Neuronal stem cell (in vitro differentiated cells): ENCODE measurements at places on chromosomes 6 and 20.

DNA sequence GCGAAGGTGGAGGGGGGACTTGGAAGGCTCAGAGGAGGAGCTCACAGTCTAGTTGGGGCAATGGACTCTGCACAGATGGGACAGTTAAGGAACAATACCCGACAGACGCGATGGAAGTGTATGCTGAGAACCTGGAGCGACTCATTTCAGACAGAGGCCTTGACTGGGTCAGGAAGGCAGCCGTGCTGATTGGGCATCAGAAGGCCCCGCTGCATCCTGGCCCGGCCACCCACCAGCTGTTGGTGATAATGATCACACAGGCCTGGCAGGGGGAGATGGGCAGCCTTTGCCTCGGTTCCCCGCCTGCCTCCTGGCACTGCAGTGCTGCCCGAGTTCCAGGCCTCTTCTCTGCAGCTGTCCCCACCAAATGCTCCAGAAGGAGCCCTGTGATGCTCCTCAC is 62.4 kb downstream of the MDGA1 start:
- no peak for DNase-seq

DNA sequence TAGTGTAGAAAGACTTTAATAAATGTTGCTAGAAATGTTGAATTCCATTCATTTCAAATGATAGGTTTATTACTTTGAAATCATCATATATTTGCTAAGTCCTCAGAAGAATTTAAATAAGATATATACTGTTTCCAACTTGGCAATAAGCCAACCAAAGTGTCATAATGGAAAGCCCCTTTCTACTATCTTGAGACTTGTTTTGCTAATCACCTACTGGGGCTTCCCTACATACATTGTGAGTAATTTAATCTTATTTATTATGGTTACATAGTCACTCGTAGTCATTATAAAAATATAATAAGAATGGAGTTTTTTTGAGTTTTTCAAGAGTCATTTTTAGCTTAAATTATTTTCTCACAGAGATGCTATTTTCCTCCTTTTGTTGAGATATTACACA is 20.7 kb downstream of the COL19A1 start:
- DNase-seq, result no peak

DNA sequence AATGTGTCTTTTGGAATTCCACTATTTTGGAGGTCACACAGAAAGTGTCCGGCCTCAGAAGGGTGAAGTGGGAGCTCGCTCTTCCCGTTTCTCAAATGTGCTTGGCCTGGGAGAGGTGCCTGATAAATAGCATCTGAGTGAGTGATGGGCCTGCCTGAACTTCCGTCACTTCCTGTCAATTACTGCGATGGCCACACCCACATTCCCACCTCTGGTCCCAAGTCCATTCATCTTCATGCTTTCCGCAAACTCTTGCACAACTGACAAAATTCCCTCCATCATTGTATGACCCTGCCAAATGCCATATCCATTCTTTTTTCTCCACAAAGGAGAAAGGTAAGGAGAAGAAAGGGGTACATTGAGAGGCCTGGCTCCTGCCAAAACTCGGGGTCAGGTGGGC is 169.0 kb downstream of the QKI start:
- DNase-seq, result no peak

DNA sequence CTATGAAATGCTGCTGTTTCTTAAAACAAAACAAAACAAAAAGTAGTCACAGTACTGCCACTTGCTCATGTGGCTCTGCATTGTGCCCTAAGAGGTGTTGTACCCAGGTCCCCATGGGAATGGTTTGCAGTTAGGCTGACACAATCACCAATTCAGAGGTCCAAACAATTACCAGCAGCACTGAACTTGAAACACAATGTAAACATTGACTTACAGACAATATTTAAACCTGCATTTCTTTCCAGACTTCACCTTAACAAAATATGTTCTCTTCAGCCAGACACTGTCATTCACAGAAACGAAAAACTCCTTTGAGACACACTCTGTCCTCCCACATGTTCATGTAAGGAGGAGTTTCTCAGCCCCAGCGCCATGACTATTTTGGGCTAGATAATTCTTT is 206.8 kb upstream of the ARG1 start:
- DNase-seq, result no peak

- DNase-seq, result no peak
These were observed 4.2 kb upstream of the GCNT2 start for GRCh38 chr6:10516953-10517352.

GRCh38 chr6:41463062-41463930 is 82.9 kb upstream of the FOXP4 start:
- no peak for DNase-seq

DNA sequence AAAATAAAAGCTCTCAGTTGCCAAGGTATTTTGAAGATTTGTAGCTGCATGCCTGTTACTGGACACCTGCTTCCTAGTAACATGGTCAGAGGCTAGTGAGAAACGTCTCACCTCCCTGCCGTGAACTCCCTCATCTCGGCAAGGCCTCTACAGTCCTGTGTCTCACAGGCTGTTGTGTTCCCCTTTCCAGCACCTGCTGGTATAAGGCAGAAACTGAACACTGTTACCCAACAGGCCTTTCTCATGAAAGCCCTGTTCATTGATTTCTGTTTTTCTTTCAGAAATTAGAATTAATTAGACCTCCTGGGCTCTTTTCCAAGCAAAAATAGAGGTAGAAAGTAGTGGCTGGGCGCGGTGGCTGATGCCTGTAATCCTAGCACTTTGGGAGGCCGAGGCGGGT is 17.6 kb upstream of the SRSF3 start:
- DNase-seq, result no peak

DNA sequence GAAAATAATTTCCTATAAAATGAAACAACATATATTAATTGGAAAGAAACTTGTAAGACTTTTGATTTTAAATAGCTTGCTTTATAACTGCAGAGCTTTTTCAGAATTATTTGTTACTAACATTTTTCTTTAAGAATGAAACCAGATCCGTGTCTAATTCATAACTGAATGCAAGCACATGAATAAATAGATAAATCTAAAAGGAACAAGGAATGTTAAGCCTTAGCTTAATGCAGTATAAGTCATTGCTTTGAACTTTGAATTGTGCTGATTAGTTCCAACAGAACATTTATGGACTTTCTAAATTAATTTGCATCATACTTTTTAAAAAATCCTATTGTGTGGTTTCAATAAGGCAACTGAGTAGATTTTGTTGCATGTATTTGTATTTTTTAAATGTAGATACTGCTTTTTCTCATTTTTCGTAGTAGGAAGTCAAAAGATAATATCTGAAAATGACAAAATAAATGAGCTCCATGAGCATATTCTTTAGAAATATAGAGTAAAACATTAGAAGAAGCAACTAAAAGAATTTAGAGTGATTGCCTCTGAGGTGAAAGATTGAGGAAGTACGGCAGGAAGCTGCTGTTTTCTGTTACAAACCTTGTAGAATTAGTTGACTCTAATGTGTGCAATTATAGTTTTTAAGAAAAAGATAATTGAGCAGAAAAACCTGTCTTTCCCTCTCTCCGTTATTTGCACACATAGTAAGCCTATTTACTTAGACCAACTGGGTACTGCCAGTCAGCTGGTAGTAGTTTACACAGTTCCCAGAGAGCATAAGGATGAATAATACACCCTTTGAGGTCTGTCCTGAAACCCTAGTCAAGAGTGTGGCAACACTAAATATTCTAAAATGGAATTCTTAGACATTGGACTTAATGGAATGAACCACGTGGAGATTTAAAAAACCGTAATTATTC is 32.6 kb upstream of the SLC35D3 start:
- DNase-seq, result no peak

DNA sequence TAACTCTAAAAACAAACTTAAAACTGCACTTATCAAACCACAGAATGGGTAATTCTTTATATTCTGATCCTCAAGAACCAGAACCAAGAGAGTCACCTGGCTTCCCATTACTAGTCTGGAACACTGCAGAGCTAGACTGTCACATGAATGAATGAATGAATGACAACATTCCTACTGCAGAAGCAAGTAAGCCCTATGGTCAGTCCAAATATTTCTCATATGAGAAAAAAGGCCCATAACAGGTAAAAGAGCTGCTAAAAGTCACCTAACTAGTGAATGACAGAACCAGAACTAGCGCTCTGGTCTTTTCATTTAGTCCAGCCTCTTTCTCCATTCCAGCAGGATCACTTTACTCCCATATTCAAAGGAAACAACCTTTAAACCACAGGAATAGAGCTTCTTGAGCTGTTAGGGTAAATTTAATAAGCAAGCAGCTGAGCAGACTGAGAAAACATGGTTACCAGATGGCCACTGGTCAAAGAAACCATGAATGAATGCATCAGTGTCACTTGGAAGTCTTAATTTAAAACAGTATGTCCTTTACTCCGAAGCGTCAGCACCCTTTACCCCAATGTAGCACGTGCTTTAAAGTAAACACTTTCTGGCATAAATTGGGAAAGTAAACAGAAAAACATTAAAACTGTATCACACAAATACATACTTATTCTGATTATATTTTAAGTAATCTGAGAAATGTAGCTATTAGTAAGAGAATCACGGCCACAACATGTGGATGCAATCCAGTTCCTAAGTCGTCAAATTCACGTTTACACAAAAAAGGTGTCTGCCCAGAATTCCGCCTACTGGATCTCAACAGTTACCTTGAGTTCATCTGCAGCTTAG is 1.4 kb downstream of the PREP start:
- DNase-seq, result no peak

DNA sequence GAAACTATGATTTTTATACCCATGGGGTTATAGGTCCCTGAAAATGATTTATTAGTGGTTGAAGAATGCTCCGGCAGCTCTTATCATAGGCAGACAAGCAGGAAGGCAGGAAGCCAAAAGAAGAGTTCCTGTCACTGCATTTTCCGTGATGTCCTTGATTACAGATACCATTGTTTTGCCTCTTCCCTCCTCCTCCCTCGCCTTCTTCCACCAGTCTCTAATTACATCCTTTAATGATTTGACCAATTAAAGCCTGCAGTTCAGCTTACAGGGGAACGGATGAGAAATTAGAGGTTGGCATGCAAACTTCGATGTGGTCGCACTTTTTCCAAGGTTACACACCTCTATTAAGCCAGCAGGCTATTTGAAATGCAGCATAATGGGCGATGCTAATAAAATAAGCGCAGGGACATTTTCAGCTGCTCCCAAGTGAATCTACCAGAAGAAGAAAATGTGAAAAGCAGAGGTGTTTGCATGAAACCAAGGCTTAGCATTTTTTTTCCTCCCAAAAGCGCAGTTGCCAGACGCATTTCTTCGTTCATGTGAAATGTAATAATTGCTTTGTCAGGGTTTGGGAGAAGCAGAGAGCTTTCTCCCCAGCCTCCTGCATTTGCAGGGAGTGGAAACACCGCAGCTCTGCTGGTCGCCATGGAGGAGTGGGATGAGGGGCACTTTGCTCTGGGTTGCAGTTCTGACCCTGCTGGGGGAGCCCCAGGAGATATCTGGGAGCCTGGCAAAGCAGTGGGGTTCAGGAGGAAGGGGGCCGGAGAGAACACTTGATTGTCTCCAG is 6.0 kb downstream of the NOX3 start:
- DNase-seq, result no peak

DNA sequence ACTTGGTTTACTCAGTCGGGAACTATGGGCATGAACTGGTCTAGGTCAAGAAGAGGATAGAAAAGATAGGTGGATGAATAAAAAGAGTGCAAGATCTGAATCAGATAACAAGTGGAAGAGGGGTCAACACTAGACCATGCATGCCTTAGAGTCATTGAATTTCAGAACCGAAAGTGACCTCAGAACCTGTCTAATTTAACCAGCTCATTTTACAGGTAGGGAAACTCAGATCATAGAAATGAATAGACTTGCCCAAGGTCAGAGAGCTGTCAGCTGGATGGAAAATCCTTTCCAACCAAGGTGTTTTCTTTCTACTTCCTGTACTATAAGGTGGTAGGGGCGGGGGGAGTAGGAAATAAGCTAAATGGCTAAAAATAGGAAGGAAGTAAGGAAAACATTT is 121.4 kb upstream of the ADGRF1 start:
- DNase-seq, result no peak

DNA sequence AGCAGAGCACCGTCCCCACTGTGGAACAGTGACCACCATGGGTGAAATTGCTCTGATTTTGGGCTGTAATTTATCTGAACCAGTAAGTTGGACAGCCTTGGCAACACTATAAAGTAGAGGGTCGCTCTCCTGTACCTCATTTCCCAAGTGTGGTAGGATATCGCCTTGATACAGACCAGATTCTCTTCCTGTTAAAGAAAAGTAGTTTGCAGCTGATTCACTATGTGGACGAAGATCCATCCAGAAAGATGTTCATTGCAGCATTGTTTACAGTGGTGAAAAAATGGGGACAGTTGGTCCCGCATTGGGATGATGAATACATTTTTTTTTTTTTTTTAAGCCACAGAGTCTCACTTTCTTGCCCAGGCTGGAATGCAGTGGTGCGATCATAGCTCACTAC is 74.3 kb downstream of the SLX4IP start:
- DNase-seq, result no peak

DNA sequence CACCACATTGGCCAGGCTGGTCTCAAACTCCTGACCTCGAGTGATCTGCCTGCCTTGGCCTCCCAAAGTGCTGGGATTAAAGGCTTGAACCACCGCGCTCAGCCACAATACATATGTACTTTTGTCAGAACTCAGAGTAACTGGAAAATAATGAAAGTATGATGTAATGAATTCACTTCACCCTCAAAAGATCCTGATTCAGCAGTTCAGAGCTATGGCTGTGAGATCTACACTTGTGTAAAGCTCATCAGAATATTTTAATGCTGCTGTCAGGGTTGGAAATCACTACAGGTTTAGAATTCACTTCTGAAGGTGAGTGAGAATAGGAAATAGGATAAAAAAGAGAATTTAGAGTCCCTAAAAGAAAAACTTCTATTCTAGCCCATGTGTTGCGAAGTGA is 464.5 kb upstream of the NRSN1 start:
- no peak for DNase-seq

DNA sequence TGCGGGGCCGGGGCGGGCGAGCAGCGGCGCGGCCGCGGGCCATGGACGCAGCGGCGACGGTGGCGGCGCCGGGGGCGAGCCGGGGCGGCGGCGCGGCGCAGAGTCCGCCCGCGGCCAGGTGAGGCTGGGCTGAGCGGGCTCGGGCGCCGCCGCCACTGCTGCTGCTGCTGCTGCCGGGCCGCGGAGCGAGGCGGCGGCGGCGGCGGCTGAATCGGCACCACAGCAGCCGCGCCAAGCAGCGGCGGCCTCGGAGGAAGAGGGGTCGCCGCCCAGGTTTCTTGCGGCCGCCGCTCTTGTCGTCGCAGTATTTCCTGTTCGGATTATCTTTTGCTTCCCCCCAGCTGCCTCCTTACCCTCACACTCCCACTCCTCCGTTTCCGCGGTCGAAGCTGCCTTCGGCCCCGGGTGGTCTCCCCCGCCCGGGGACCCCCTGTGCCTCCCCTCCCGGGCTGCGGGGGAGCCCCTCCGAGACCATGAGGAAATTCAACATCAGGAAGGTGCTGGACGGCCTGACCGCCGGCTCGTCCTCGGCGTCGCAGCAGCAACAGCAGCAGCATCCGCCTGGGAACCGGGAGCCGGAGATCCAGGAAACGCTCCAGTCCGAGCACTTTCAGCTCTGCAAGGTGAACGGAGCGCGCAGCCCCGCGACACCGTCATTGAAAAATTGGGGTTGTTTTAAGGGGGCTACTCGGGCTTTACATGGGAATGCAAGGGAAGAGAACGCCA is at the start of gene STXBP5:
TSS of gene STXBP5 (plus strand) at position 358 of the 726 bp plus-strand sequence. CDS start at position 474, 116 bp downstream.
- peak; percentile 18 for DNase-seq
